ENCODE measurements at places on chromosomes 7 and 10.

DNA sequence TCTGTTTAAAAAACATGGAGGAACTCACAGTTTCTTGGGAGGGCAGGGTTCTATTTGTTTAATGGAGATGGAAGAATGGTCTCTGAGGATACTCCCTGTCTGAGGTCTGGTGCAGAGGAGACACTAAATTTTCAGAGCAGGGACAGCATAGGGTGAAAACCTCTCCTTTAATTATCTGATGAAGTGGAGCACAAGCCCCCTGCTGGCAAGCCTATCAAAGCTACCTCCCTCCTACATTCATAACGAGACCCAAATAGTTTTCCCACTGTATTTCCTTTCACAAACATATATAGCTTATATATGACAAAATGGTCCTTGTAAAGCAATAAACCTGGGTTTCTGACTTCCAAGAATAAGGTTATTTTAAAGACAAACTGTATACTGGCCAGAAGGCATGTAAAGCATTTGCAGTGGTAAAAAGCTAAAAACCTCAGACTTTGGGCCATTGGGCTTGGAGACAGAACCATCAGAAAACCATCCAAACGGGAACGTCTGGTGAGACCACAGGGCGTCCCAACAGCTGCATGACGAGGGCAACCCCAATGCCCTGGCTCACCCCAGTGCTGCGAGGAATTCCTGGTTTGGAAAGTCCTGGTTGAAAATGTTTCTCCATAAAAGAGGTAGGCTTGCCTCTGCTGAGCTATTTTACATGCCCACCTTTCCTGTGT is 201.3 kb downstream of the FANK1 start:
- no peak for DNase-seq

DNA sequence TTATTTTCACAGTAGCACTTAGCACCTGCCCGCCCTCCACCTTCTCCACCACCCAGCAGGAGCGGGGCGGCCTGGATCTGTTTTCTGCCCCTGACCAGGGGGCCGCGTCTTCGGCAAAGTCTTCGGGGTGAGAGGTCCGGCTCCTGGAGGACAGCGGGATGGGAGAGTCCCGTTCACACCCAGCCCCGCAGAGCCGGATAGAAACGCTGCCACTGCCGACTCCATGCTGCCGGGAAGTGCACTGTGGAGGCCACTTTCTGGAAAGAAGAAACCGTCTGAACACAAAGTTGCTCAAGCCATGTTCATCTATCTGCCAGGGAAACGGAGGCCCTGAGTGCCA is 14.5 kb upstream of the ZNF273 start:
- DNase-seq: no peak

GRCh38 chr10:111953949-111954348 is 229.6 kb downstream of the GPAM start:
- no peak for DNase-seq

- no peak for DNase-seq
Observed at GRCh38 chr7:44486693-44487092, 3.8 kb downstream of the NUDCD3 start.

DNA sequence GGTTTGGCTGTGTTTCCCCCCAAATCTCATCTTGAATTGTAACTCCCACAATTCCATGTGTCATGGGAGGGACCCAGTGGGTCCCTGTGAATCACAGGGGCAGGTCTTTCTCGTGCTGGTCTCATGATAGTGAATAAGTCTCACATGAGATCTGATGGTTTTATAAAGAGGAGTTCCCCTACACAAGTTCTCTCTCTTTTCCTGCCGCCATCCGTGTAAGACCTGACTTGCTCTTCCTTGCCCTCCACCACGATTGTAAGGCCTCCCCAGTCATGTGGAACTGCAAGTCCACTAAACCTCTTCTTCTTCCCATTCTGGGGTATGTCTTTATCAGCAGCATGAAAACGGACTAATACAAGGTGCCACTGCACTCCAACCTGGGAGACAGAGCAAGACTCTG is 329.2 kb downstream of the TNS3 start:
- DNase-seq: no peak

DNA sequence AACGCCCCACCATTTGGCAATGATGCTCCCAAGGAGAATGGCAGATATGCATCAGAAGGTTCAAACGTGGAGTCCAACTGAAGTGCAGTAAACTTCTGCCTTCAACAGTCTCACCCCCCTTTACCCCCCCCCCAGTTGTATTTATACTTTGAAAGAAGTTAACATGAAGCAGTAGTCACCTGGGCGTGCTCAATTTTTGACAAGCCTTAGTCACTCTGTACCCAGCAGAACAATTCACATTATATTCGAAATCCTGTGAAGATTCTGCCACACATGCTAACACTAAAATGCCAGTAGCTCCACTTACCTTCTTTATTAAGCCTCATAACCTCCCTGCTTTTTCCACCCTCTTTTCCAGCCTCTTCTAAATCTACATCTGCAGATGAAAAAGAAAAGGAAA is 894 bp downstream of the ATXN7L1 start:
- no peak for DNase-seq
